ENCODE measurements at places on chromosomes 16 and 17. TPM values are rescaled to one million over a fixed set of nuclear protein-coding genes. Genes with fewer than 3 reads are reported as not detected.

The SPATA22 gene
- not detected for total RNA-seq

The NPIPB12 gene
- total RNA-seq, result 34.1 TPM

The HAS3 gene
- 32.7 TPM for total RNA-seq

The HLF gene
- 0.08 TPM for total RNA-seq

The MYH1 gene
- not detected for total RNA-seq

Data from A549 treated with dexamethasone at 1 μM for 4 hours (cell line).